CD8-positive, alpha-beta memory T cell (primary cell): ENCODE measurements at places on chromosomes 4 and X. TPM values are rescaled to one million over a fixed set of nuclear protein-coding genes. Genes with fewer than 3 reads are reported as not detected.

DNA sequence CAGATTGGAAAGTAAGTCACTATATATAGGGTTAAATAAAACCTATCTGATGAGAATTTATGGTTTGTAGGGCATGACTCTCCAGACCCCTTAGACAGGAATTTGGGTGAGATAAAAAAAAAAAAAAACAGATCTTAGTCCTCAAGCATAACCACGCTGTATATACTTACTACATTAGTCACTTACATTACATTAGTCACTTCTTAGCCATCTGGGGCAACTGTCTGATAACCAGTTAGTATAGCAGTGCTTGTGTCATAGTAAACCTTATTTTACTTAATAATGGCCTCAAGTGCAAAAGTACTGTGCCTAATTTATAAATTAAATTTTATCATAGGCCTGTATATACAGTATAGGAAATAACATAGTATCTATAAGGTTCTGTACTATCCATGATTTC, 60.2 kb upstream of the RPS6KA6 start:
- no peaks in the 10 kb centered on the region for H3K36me3 ChIP-seq
- DNase-seq, result no peak
- no peak overlapping the region for H3K4me3 ChIP-seq
- H3K4me1 ChIP-seq, result no peaks in the 10 kb centered on the region

SMARCA1 gene
- 0.11 TPM for total RNA-seq

MTCP1 gene
- total RNA-seq, result 22.6 TPM

- no peaks in the 10 kb centered on the region for H3K27me3 ChIP-seq
- DNase-seq, result no peak
- no peak overlapping the region for H3K27ac ChIP-seq
- H3K36me3 ChIP-seq, result no peaks in the 10 kb centered on the region
- no peaks in the 10 kb centered on the region for H3K4me1 ChIP-seq
These were observed 614.7 kb upstream of the EPHA5 start for GRCh38 chr4:66284991-66285451.
